Cerebellar nuclear complex (tissue), 1 donor: ENCODE measurements at places on chromosomes 6 and 20.

DNA sequence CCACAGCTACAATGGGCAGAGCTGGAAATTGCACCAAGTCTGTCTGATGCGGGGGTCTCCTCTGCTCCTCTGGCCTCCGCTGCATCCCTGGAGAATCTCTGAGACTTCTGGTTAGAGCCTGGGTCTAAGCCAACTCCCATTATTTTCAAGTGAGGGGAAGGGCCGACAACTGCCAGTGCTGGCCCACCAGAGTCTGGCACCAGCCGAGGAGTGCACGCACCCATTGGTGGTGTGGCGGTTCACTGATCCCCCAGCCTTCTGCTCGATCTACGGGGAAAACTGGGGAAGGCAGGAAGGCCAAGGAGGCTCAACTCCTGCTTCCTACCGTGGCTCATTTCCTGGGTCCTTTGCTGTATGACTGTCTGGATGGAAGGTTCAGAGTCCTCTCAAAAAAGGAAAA, 6.2 kb downstream of the NQO2 start:
- no peak for DNase-seq

GRCh38 chr6:112026933-112027332, 27.0 kb upstream of the CCN6 start:
- DNase-seq: no peak

- DNase-seq: no peak
Measured at GRCh38 chr20:11738852-11739251, 178.8 kb upstream of the BTBD3 start.

DNA sequence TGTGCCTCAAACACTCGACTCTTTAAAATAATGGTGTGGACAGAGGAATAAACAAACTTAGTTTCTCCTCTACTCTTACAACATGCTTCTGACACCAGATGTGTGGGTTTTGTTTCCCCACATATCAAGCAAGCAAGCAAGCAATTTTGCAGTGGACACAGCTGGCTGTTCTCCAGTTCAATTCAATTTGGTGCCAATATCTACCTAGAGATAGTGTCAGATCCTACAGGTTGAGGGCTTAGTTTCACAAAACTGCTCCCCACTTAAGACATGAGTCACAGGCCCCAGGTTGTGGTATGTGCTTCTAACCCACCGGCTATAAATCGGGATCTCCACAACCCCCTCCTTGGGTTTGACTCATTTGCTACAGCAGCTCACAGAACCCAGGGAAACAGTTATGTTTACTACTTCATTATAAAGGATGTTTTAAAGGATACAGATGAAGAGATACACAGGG, 131.4 kb upstream of the TRAF3IP2 start:
- no peak for DNase-seq

DNA sequence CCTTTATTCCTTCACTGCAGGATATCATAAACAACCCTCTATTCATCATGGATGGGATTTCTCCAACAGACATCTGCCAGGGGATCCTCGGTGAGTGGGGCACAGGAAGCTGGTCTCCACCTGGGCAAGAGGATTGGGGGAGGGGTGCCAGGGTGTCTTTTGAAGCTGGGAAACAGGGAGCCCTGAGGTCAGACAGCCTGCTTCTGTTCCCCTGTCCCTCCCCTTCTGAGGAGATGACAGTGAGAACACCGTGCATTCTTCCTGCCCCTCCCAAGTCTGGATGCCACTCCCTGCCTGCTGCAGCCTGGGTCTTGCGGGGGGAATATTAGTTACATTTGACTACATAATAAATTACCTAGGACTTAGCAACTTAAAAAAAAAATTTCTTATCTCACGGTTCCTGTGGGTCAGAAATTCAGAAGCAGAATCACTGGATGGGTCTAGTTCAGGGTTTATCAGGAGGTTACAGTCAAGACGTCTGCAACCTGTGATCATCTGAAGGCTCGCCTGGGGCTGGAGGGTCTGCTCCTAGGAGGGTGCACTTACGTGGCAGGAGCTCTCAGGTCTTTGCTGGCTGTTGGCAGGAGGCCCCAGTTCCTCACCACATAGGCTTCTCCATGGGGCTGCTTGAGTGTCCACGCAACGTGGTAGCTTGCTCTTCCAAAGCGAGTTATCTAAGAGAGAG, 11.4 kb downstream of the CAPN11 start:
- no peak for DNase-seq

- DNase-seq: no peak
Measured at GRCh38 chr20:45469336-45470261, at the start of gene WFDC2. WFDC2 (plus strand) TSS chr20:45469753; CDS start chr20:45469782, 29 bp downstream.

DNA sequence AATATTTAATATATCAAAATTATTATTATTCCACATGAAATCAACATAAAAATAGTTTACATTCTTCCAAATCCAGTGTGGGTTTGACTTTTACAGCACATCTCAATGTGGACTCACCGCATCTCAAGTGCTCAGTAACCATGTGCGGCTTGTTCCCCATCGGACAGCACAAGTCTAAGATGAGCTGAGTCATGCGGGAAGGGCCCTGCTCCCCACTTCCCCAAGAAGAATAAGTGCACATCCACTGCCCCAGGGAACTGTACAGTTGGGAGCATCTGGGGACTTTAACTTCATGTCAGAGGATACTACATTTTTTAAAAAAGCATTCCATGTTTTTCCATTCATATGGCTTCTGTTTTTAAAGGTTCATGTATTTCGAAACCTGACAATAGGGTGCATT, 325.6 kb downstream of the BTBD3 start:
- no peak for DNase-seq

DNA sequence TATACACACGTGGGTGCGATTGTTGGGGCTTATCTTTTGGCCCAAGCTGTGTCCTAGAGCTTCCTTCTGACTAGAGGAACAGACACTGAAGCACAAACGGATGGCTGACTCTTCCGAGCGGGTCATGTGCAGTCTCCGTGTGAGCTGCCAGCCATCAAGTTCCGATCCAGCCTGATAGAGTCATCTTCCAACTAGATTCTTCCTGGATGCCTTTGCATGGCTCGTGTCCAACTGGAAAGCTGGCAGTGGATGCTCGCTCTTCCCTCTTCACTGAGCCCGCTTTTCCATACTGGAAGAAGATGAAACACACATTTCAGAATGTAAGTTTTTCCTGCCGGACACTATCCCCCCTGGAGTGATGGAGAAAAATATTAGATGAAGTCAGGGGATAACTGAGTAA, 148.1 kb downstream of the SCML4 start:
- no peak for DNase-seq

DNA sequence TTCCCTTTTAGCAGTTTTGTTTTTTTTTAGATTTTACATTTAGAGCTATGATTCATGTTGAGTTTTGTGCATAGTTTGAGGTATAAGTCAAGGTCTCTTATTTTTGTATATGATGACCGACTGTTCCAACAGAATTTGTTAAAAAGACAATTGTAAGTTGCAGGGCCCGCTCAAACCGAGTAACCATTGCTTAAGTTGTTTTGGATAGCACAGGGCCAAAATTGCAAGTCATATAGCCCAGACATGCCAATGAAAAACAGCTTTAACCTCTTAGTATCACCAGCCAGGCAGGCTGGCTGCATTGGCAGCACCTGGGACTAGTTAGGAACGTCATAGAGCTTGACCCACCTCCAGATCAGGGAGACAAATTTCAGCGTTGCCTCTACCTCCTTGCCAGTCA, 47.3 kb downstream of the PFDN4 start:
- DNase-seq: no peak

DNA sequence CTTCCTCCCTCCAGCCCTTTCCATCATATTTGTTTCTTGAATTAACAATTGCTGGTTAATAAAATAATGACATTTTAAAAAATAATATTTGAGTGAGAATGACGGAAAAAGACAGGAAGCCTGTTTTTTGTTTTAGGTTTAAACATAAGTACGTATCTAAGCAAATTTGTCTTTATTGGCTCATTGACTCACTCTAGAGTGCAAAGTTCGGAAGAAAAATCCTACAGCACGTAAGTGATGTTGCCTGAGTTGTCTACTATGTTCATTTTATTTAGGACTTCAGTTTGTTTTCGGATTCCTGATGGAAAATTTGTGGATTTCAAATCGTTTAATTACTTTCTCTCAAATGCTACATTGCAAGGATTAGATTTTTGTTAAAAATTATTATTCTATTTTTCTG, 1435.7 kb upstream of the ADGRB3 start:
- no peak for DNase-seq

- DNase-seq: no peak
Measured at GRCh38 chr6:57019434-57019833, 27.1 kb upstream of the KIAA1586 start.

DNA sequence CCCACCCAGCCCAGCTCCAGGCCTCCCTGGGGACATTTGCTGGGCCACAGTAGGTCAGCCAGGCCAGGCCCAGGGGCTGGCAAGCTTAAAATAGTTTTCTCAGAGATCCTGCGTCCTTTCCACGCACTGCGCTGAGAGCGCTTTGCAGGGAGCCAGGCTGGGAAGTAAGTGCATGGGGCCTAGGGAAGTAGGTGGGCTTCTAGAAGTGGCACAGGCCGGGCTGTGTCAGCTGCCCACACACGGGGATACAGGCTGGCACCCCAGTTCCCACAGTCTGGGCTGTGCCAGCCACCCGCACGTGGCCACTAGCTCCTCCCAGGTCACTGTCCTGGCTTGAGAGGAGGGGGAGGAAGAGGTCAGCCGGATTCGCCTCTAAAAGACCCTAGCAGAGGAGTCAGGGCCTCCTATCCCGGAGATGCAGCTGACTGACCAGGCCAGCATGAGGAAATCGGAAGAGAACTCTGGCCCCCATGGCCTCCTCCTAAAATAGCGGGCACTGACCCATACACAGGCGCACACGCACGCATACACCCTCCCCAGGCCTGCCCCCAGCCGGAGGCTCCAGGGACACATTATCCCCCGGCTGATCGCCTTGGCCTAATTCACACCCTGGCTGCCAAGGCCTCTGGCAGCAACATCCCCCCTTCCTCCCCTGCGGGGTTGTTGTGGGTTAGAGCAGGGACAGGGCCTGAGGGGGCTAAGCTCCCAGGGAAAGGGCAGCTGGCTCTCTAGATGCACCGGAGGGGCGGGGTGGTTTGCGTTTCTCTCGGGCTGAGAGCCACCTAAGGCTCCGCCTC, 5.4 kb downstream of the SLCO4A1 start:
- DNase-seq: no peak

DNA sequence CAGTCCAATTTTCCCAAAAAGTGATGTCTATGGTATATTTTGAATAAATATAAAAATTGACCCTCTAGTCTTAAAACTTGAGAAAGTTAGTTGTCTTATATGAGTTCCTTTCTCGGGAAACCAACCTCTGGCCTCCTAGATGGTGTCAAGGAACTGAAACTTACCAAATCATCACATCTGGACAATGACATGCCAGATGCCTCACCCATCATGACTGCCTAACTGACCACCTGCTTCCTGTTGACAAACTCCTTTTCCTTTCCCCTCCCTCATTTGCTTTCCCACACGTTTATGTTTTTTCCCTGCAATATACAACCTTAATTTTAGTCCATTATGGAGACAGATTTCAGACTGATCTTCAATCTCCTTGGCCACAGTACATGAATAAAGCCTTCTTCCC, 731.0 kb downstream of the EPHA7 start:
- DNase-seq: no peak

- DNase-seq: no peak
Measured at GRCh38 chr6:5984150-5985089, 22.3 kb downstream of the NRN1 start.

DNA sequence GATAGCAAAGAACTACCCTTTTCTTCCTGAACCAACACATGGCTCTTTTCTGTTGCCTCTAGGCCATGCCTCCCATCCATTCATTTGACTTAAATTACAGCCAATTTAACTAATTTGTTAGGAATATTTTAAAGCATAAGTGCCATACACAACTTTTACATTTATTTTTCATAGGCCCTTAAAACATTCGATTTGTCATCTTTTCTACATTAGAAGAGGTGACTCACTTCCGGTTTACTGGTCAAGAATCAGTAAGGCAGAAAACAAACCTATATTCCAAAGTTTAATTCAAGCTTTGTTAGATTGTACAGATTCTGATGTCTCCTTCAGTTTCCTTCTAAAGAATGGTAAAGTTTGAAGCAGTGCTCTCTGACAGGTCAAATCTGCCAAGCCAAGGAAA, 344.3 kb downstream of the SAMD5 start:
- no peak for DNase-seq

DNA sequence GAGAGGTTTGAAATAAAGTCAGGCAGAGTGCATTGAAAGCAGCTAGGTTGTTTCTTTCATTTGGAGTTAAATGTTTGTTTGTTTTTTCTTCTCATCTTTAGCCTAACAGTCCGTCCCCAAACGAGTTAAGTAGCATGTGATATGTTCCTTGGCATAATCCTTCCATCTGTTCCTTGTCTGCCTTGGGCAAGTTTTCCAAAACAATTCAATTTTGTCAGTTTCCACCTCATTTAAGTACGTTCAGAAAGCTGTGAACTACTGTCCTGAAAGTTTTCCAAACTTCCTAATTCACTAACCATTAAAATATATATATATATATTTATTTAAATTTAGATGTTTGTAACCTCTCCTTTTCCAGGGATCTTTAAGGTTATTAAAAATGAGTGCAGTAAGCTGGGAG, 61.8 kb upstream of the HDAC2 start:
- DNase-seq: no peak

GRCh38 chr6:16249971-16250370, 11.6 kb downstream of the GMPR start:
- DNase-seq: no peak

- DNase-seq: no peak
Measured at GRCh38 chr6:39882531-39882899, 51.7 kb downstream of the MOCS1 start.

- DNase-seq: no peak
Measured at GRCh38 chr6:154797857-154798256, 64.6 kb downstream of the SCAF8 start.

GRCh38 chr6:158251565-158251964, 60.7 kb upstream of the TULP4 start:
- DNase-seq: no peak

- no peak for DNase-seq
Measured at GRCh38 chr6:35128496-35128895, 12.6 kb downstream of the TCP11 start.

- no peak for DNase-seq
Measured at GRCh38 chr6:129073691-129074395, 190.9 kb downstream of the LAMA2 start.
